Activated naive CD4-positive, alpha-beta T cell treated with anti-CD3 and anti-CD28 coated beads for 36 hours (primary cell): ENCODE measurements at places on chromosomes 11 and 22.

DNA sequence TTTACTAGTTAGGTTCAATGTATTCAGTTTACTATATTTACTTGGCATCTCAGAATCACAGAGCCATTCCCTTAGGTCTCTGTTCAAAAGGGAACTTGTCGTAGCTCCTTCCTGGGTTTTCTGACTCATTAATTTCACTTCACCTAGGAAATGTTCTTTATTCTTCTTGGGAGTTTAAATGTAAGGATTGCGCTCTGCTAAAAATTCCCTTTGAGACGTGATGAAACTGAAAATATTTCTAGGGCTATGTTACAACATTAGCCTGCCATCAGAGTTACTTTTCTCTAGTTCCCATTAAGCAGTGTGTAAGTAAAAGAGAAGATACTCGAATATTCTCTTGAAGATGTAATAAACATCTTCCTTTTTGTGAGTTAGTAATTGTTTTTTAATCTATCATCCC lies 209.5 kb downstream of the CASP12 start:
- DNase-seq = no peak

DNA sequence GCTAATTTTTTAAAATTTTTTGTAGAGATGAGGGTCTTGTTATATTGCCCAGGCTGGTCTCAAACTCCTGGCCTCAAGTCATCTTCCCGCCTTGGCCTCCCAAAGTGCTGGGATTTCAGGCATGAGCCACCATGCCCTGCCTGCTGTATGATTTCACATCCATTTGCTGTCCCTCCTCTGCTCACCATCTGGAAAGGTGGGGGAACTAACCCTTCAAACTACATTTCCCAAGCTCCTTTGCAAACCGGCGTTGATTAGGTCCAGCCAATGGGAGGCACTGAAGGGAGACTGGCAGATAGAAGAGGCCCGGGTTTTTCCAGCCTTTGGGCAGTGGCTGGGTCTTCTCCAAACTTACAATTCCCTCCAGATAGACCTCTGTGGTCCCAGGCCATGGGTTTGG lies 19.3 kb downstream of the RFPL1 start:
- peak; percentile 12 for DNase-seq

DNA sequence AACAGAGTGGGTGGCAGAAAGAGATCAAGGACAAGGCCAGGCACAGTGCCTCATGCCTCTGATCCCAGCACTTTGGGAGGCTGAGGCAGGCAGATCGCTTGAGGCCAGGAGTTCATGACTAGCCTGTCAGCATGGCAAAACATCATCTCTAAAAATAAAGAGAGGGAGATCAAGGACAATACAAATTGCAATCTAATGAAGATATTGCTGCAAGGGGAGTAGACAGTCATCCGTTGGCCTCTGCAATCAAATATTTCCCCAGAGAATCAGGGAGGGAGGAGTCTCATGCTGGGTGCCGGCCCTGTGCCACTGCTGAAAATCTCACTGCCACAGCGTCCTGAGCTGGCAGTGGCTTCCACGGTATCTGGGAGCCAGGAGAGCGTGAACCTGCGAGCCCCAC lies 19.4 kb upstream of the IL17RA start:
- DNase-seq = no peak

GRCh38 chr11:74255741-74256375 lies 55.6 kb downstream of the P4HA3 start:
- peak; percentile 68 for DNase-seq

DNA sequence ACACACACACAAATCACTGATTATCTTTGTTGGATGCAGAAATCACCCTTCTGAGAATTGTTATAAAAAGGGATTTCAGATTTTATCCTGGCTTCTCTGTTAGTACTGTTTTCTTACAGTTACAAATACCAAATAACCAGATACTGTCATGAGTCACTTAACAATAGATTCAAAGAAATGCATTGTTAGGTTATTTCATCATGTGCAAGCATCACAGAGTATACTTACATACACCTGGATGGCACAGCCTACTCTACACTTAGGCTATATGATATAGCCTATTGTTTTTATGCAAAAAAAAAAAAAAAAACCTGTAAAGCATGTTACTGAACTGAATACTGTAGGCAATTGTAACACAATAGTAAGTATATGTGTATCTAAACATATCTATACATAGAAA lies 319.2 kb upstream of the ARHGAP42 start:
- no peak for DNase-seq

DNA sequence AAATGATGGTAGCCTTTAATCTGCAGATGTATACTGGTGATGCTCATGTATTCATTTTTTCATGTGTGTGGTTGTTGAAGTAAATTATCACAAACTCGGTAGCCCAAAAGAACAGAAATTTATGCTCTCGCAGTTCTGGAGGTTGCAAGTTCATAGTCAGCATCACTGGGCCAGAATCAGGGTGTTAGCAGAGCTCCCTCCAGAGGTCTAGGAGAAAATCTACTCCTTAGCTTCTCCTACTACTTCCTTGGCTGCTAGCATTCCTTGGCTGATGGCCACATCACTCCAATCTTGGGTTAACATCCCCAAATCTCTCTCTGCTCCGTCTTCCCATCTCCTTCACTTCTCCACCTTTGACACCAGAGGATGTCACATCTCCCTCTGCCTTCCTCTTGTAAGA lies 45.3 kb upstream of the GALNT18 start:
- DNase-seq = no peak

DNA sequence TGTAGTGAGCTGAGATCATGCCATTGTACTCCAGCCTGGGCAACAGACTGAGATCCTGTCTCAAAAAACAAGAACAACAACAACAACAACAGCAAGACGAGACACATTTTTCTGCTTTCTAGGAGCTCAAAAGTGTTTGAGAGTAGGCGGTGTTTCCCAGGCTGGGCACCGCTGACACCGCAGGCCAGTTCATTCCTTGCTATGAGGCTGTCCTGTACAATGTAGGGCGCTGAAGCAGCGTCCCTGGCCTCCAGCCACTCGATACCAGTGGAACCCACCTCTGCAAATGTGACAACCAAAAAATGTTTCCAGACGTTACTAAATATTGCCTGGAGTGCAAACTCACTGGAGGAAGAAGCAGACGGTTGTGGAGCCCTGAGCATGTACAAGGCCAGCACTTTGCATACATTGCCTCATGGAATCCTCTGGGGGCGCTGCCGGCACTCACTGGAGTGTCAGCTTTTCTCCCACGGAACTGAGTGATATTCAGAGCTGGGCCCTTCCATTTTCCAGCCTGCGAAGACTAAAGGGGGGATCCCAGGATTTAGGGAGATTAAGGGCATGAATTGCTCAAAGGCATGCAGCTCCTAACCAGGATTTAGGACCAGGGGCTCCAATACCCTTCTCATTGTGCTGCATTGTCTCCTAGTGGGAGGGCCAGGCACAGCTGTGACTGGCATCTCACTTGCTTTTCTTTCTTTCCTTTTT lies 5.8 kb upstream of the MIEF1 start:
- DNase-seq = peak; percentile 74

GRCh38 chr22:25930788-25931310 lies 188.9 kb downstream of the MYO18B start:
- no peak for DNase-seq

DNA sequence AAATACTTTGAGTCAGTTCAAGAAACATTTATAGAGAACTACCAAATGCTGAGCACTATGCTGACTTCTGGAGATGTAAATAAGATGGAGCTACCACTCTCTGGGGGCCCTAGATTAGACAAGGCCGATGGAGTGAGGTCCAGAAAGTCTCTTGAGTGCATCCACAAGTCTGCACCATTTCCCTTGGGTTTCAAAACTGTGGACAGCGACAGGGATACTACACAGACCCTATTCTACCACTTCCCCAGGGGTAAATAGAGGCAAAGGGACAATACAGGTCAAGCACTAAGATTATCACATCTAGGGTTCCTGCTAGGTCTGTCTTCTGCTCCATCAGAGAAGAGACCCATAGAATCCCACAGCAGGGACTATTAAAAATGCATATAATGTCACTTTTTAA lies 183.2 kb downstream of the GRIA4 start:
- no peak for DNase-seq

DNA sequence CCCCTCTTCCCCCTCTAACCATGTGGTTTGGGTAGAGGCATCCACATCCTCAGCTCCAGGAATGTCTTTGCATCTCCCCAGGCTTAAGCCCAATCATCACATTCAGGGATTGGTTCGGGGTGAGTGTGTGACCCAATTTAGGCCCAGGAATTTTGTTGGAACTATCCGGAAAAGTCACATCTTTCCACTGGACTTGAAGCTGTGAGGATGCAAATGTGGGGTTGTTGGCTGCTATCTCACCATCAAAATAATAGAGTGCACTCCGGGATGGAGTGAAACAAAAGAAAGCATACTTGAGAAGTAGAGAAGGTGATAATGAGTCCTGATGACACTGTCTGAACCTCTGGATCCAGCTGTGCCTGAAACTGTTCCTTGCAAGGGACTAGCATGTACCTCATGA lies 33.8 kb upstream of the OLFML1 start:
- DNase-seq = no peak
